ENCODE measurements at places on chromosomes 4 and X.

- no peak for DNase-seq
Measured at GRCh38 chr4:7787681-7788141, 151.9 kb downstream of the AFAP1 start.

- DNase-seq: no peak
Measured at GRCh38 chr4:176538217-176538925, 218.6 kb downstream of the SPCS3 start.

DNA sequence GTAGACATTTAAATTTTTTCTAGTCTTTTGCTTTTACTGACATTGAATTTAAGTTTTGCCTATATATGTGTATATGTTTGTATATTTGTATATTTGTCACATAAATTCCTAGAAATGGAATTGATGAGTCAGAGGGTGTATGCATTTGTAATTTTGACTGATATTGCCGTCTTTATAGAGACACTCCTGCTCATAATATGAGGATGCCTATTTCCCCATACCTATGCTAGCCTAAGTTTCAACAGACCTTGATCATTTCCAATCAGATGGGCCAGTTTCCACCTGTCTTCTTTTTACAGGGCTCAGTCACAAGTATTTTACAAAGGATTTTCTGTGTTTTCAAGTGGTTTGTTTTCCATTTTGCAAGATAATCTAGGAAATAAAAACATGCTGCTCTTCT is 10.8 kb downstream of the PDLIM5 start:
- no peak for DNase-seq

DNA sequence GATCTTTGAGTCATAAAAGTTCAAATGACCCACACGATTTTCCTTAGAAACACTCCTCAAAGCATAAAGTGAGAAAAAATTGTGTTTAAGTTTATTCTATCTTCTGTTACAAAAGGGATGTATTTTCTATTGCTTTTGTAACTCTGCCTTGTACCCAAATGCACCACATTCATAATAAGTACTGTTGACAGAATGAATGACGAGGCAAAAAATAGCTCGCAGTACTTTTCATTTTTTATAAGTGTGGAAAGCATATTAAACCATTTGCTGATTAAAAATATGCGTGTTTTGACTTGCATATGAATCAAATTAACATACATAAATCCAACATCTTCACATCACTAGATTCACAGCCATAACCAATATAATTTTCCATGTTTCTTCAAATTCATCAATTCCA is 11.2 kb upstream of the TSPAN5 start:
- no peak for DNase-seq
